ENCODE measurements at places on chromosomes 5 and 9.

- H3K4me1 ChIP-seq, result peaks cover 13% of the 10 kb centered on the region
- H3K27ac ChIP-seq, result no peak overlapping the region
- H3K27me3 ChIP-seq, result no peaks in the 10 kb centered on the region
- H3K4me3 ChIP-seq, result no peak overlapping the region
- H3K36me3 ChIP-seq, result no peaks in the 10 kb centered on the region
These were observed 24.2 kb downstream of the CLPTM1L start for GRCh38 chr5:1320436-1321344.

DNA sequence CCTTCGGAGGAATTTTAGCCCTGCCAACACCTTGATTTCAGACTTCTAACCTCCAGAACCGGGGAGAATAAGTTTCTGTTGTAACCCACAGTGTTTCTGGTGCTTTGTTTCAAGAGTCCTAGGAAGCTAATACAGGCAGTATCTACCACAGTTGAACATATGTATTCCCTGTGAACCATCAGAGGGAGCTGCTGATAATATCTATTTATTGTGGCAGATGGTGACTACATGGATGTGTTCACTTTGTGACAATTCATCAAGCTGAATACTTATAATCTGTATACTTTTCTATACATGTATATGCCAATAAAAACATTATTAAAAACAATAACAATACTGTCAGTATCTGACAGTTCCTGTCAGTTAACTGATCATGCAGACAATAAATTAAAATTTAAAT lies 137.2 kb upstream of the GNA14 start:
- no peak overlapping the region for H3K27ac ChIP-seq
- no peaks in the 10 kb centered on the region for H3K4me1 ChIP-seq
- no peak for DNase-seq
- no peaks in the 10 kb centered on the region for H3K36me3 ChIP-seq

GRCh38 chr5:42995360-42995751 lies 44.8 kb downstream of the ANXA2R start:
- H3K4me3 ChIP-seq, result peak overlapping the region; percentile 89
- peaks cover 11% of the 10 kb centered on the region for H3K27me3 ChIP-seq
- H3K4me1 ChIP-seq, result peaks cover 23% of the 10 kb centered on the region
- DNase-seq, result no peak

GRCh38 chr9:108241384-108242073 lies 614.3 kb downstream of the ACTL7B start:
- H3K27me3 ChIP-seq, result no peaks in the 10 kb centered on the region
- H3K36me3 ChIP-seq, result no peaks in the 10 kb centered on the region
- DNase-seq, result no peak

DNA sequence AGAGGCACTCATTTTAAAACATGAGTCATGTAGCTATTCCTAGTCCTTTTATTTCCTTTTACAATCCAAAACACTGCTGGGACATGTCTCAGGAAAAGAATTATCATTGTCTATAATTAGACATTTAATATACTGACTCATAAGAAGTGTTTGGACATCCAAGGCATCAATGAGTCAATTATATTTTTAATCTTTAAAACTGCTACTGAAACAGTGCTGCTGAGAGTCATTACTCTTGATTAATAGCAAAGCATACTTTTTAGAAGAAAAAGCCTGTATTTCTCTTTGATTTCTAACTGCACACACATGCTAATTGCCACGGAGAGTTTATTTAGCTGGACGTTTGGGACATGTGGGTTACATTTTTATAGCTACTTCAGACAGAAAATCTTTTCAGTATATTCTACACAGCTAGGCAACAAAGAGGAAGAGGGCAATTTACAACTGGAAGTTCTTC lies 1249.0 kb upstream of the CDH18 start:
- no peak for DNase-seq
- no peak overlapping the region for H3K27ac ChIP-seq
- H3K27me3 ChIP-seq, result no peaks in the 10 kb centered on the region
- no peaks in the 10 kb centered on the region for H3K36me3 ChIP-seq
- no peaks in the 10 kb centered on the region for H3K4me1 ChIP-seq

DNA sequence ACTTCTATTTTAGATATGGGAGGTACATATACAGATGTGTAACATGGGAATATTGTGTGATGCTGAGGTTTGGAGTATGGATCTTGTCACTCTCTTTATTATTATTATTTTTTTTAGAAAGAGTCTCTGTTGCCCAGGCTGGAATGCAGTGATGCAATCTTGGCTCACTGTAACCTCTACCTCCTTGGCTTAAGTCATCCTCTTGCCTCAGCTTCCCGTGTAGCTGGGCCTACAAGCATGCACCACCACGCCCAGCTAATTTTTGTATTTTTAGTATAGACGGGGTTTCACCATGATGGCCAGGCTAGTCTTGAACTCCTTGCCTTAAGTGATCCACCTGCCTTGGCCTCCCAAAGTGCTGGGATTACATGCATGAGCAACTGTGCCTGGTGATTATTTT lies 138.4 kb upstream of the SLC28A3 start:
- no peaks in the 10 kb centered on the region for H3K36me3 ChIP-seq
- no peak overlapping the region for H3K4me3 ChIP-seq
- H3K4me1 ChIP-seq, result no peaks in the 10 kb centered on the region
- H3K27ac ChIP-seq, result no peak overlapping the region

GRCh38 chr9:127214421-127215267 lies 49.9 kb upstream of the GARNL3 start:
- DNase-seq, result peak; percentile 73
- peaks cover 3% of the 10 kb centered on the region for H3K4me1 ChIP-seq
- no peak overlapping the region for H3K4me3 ChIP-seq
- no peaks in the 10 kb centered on the region for H3K27me3 ChIP-seq
- no peak overlapping the region for H3K27ac ChIP-seq

GRCh38 chr9:117435630-117436261 lies 20.9 kb upstream of the ASTN2 start:
- no peaks in the 10 kb centered on the region for H3K4me1 ChIP-seq
- H3K4me3 ChIP-seq, result no peak overlapping the region

- H3K36me3 ChIP-seq, result no peaks in the 10 kb centered on the region
- no peak overlapping the region for H3K4me3 ChIP-seq
- no peak for DNase-seq
- peaks cover 8% of the 10 kb centered on the region for H3K27me3 ChIP-seq
These were observed 111.3 kb downstream of the OLFM1 start for GRCh38 chr9:135198586-135199285.

DNA sequence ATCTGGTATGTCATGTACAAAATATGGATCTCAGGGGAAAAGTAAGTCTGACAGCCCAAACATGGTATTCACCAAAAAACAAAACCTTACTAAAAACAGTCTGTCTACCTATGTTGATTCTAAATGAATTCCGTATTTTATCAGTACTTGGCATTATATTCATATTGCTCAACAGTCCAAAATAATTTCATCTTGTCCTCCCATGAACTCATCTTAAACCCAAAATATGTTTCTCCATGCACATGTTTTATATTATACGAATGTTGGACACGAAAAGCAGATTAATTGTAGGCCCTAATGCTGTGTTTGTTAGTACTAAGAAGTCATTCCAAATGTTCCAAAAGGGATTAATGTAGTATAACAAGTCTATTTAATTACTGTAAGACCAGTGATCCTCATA lies 20.1 kb downstream of the NFIB start:
- no peak overlapping the region for H3K27ac ChIP-seq
- H3K27me3 ChIP-seq, result no peaks in the 10 kb centered on the region
- H3K4me3 ChIP-seq, result no peak overlapping the region
- H3K4me1 ChIP-seq, result no peaks in the 10 kb centered on the region
- no peak for DNase-seq

DNA sequence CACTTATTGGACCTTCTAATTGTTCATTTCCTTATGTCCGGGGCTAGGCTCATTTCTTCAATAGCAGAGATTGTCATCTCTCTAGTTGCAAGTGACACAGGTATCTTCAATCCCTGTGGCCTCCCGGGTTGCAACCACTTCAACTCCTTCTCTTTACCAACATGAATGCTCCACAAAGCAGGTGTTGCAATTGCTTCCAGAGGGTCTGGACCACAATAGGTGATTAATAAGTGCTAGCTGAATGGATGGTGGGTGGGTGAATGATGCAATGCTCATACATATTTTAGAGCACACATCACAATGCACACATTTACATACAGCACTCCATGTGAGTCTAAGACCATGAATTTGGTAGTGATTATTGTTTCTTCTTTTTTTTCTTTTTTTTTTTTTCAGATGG lies 2.6 kb downstream of the CEMIP2 start:
- H3K4me3 ChIP-seq, result no peak overlapping the region
- H3K36me3 ChIP-seq, result peaks cover 2% of the 10 kb centered on the region
- no peaks in the 10 kb centered on the region for H3K27me3 ChIP-seq
- no peak for DNase-seq
- peaks cover 70% of the 10 kb centered on the region for H3K4me1 ChIP-seq

DNA sequence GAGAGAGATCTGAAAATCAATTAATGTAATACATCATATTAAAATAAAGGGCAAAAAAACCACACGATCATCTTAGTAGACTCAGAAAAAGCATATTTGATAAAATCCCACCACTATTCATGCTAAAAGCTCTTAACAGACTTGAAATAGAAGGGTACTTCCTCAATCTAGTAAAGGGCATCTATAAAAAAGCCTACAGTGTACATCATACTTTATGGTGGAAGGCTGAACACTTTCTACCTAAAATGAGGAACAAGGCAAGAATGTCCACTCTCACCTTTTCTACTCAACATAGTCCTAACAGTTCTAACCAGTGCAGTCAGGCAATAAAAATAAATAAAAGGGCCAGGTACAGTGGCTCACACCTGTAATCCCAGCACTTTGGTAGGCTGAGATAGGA lies 38.9 kb downstream of the POLK start:
- no peaks in the 10 kb centered on the region for H3K4me1 ChIP-seq
- DNase-seq, result no peak
- H3K27me3 ChIP-seq, result no peaks in the 10 kb centered on the region
- peaks cover 5% of the 10 kb centered on the region for H3K36me3 ChIP-seq
